ENCODE measurements at places on chromosomes 5 and 9.

DNA sequence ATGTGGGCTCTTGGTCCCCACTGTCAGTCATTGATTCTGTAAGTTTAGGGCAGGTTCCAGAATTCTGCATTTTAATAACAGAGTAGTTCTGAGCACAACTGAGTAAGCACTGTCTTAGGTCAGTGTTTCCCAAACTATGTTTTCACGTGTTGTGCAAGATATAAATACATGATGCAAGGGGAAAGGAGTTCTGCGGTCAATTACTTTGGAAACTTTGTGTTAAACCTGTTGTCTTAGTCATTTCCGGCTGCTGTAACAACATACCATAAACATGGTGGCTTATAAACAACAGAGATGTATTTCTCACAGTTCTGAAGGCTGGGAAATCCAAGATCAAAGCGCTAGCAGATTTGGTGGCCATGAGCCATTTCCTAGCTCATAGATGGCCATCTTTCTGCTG, 69.8 kb downstream of the EQTN start:
- DNase-seq, result no peak

DNA sequence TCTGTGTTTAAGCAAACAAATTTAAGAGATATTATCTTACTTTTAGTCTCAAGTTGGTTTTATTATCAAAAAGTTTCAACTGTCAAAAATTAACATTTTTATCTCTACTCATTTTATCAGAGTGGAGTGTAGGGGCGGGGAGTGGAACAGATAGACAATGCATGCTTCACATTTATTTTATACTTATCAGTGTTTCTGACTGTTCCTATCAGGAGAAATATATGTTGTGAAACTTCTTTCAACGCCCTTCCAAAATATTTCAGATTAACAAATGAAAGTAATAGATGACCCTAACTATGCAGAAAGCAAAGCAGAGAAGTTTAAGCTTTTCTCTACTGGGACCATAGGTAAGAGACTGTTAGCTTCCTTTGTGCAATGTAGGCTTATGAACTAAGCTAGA, 44.9 kb upstream of the MAST4 start:
- no peak for DNase-seq

GRCh38 chr5:73946919-73947602, 321.1 kb downstream of the ARHGEF28 start:
- DNase-seq, result no peak

- no peak for DNase-seq
Observed at GRCh38 chr9:131815970-131816873, 76.3 kb upstream of the RAPGEF1 start.

- no peak for DNase-seq
Observed at GRCh38 chr5:177964471-177964870, 31.6 kb downstream of the PROP1 start.

DNA sequence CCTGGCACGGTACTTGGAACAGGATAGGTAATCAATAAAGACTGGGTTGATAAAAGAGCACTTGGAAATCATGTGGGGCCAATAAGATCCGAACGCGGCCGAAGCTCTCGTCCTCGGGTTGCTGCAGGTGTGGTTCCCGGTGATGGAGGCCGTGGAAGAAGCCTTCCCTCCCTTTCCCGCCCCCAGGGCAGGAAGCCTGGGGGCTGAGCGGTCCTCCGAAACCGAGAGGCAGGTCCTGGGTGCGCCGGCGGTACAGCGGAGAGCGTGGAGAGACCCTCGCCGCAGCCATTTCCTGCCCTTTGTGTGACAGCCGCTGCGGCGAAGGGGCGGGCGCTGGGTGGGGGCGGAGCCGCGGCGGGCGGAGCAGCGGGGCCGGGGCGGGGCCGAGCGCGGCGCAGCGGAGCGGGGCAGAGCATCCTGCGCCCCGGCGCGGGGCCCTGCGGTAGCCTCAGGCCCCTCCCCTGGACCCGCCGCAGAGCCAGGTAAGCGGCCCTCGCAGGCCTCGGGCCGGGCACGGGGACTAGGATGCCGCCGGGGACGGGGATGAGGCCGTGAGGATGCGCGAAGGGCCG, at the start of gene CYFIP2:
Gene CYFIP2, plus strand, starts transcription at position 410 of the 572 bp plus-strand sequence. CDS start 19,239 bp downstream, outside the sequence.
- peak; percentile 33 for DNase-seq

GRCh38 chr5:40386289-40386688, 293.4 kb upstream of the PTGER4 start:
- DNase-seq, result peak; percentile 74

GRCh38 chr9:108953983-108954574, 19.9 kb downstream of the ABITRAM start:
- peak; percentile 63 for DNase-seq

DNA sequence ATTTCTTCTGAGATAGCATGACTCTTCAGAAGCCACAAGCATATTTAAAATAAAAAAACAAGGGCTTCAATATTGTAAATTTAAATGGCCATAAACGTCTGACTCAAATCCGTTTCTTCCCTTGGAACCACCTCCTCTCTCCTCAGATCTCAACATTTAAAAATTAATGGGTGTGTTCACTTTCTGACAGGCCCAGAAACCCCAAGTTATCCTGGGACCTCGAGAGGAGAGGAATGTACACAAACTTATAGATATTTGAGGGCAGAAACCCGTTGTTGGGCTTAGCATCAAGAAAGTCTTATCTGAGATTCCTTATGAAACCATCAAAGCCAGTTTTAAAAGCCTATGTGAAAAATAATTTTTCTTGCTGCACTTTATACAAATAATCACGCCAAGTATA, 29.2 kb downstream of the MLLT3 start:
- no peak for DNase-seq

GRCh38 chr5:27475063-27475462, 436.7 kb upstream of the CDH9 start:
- no peak for DNase-seq

DNA sequence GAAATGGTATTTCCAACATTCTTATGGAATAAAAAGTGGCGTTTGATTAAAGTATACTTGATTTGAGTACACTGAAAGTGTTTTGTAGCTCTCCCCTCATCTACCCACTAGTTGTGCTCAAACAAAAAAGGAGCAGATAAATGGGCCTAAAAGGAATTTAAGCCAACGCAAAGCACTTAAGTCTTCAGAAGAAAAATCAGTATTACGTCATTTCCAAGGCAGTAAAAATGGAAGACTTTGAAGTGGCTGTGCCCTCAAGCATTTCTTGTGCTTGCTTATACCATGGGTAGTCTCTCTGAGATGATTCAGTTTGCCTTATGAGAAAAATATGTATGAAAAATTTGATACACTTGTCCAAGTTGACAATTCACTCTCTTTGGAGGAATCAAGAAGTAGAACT, 279.9 kb upstream of the CD180 start:
- no peak for DNase-seq

DNA sequence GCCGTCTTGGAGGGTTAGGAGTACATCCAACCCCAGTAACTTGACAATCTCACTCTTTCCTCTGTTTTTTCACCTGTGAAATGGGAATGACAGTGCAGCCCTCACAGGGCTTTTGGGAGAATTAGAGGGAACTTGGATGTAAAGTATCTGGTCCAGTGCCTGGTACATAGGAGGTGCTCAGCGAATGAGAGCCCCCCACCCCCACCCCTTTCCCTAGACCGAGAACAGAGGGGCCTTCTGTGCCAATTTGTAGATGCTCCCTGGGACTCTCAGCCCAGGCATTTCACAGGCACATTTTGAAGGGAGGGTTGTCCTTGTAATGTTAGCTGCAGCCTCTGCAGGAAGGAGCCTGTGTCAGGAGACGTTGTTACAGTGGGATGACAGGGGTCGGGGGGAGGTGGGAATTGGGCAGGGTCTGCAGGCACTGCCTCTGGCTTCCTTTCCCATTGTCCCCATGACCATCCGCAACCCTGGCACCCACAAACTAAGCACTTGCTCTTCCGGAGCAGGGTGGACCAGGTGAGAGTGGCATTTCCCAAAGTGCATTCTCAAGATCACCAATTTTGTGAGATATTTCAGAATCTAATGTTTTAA, 47.0 kb downstream of the AMBP start:
- DNase-seq, result no peak

DNA sequence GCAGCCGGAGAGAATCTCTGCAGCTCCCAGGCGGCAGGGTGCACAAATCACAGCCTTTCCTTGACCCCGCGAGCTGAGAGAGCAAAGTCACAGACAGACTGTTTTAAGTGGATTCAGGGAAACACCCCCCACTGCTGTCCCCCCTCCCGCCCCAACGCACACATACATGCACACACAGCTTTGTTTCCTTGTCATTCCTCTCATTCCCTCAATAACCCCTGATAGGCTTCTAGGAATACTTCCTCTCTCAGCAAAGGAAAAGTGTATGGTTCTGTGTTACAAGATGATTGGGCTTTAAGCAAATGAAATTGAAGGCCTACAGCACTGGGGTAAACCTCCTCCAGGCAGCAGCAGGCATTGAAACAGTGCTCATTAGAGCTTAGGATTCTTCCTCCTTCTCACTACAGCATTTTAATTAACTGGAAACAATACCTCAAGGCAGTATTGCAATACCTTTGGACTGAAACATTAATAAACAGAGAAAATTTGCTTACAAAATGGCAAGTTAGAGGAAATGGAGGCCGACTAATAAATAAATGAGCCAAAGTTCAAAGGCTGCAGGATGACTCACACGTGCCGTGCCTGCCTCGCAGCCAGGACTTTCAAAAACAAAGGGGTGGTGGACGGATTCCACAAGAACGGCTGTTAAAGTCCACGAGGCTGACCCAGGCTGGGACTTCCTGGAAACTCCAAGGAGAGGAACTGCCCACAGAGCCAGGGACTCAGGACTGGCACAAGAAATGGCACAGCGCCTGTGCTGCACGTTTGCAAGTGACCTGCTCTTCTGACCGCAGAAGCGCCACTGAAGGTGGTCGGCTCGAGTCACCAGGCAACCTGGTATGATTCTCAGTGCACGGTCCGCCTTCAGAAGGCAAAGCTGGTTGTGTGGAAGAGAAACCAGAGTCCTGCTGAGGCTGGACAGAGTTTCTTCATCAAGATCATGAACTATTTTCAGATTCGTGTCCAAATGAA, 236.2 kb downstream of the SYK start:
- no peak for DNase-seq

DNA sequence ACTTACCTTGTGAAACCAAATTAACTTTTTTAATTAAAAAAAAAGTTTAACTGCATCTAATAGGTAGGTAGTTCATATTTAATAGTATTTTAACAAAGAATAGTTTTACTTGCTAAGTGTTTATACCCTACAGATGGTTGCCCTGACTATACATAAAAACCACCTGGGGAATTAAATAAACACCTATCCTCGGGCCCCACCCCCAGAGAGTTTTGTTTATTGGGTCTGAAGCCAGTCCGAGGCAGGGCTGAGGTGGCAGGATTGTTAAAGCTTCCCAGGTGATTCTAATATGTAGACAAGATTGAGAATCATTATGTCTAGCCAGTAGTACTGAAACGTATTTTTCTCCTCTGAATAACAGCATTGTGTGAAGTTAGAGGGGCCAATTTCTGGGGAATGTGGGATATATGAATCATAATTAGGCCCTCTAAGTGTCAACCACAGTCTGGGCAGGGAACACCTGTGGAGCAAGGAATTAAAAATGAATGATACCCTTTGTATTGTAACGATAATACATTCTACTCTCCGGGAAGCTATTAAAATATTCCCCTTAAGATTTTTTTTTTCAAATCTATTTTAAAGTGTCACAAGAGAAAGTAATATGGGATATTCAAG, 5.6 kb upstream of the PAM start:
- DNase-seq, result no peak

GRCh38 chr5:6904860-6905259, 191.6 kb downstream of the TENT4A start:
- no peak for DNase-seq

DNA sequence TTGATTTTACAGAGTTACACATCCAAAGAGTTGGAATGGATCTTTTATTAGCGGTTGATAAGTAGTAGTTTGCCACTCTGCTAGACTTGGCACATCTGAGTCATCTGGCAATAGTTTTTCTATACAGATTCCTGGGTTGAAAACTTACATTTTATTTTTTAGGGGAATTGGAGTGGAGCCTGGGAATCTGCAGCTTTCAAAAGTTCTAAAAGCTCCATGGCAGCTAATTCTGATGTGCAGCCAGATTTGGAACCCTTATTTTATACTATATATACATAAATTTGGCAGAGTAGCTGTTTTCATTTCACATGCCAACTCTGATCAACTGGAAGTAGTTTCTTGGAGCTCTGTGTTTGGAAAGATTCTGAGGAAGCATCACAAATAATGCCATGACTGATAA, 715.5 kb downstream of the TLR4 start:
- DNase-seq, result no peak

- DNase-seq, result no peak
Observed at GRCh38 chr5:142248853-142249462, 75.9 kb downstream of the SPRY4 start.

Measured in Kasumi-1 (cell line).